ENCODE measurements at places on chromosomes 16 and 17.

DNA sequence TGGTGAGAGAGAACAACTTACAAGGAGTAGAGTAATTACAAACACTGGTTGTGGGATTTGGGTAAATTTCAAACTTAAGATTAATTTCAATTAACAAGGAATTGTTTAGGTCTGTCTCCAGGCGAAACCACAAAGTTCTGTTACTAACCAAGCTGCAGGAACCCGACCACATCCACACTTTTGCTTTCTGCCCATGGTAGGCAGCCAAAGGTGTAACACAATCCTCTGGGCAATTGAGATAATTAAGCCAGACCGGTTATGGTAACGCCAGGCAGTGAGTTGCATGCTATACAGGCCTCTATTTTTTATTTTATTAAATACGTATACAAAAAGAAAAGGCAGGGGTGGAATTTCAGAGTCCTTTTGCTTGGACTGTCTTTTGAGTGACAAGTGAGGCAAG, 12.0 kb downstream of the KCNJ2 start:
- no peak for DNase-seq

DNA sequence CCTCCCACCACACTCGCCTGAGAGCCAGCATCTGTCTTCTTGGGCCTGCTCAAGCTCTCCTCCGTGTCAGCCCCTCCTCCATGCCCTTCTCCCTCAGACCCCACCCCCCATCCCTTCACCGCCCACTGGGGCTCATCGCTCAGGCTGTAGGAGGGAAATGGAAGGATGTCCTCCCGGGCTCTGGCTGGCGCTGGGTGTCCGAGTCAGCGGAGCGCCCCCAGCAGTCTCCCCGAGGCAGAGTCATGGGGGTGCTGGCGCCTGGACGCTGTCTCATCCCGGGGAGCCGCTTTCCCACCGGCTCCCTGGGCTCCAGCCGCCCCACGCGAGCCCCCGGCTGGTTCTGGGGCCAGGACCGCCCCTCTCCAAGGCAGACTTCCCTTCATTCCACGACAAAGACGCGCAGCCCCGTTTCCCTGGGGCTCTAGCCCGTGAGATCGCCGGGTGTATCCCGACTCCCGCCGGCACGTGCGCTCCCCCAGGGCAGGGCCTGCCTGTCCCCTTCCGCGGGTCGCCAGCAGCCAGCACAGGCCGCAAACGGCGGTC, 428 bp upstream of the ANTKMT start:
- peak; percentile 93 for DNase-seq

DNA sequence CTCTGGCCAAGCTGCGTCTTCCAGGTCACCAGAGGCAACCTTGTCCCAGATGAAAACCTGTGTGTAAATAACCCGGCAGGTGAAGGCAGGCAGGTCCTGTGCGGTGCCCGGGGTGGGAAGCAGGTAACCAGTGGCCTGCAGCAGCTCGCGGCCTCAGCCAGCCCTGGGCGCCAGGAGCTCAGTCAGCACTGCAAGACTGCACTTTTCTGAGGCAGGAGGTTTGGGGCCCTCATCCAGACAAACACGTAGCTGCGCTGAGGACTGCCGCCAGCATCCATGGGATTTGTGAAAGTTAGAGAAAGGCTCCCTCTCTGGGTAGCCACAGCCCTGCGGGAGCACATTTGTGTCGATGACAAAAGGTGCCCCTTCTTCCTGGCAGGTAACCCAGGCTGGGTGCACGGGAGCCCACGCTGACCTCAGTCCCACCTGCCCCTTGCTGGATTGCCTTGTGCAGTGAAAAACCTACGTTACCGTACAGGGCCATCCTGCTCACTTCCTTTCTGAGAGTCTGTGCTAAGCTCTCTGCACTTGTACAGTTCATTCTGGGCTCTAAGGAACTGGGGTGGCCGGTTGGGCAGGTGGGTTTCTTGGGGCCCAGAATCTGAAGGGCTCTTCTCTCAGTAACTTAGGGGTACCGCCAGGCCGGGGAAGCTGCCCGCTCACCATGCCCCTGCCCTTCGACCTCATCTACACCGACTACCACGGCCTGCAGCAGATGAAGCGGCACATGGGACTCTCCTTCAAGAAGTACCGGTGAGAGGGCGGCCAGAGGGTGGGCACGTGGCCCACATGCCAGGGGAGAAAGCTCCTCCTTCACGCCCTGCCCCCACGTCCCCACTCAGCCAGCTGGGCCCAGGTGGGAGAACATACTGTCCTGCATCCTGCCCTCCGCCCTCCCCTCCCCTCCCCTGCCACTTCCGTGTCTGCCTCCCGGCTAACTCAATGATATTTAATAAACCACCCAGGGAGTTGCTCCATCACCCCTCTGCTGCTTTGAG, 56.4 kb downstream of the MGAT5B start:
- peak; percentile 31 for DNase-seq

DNA sequence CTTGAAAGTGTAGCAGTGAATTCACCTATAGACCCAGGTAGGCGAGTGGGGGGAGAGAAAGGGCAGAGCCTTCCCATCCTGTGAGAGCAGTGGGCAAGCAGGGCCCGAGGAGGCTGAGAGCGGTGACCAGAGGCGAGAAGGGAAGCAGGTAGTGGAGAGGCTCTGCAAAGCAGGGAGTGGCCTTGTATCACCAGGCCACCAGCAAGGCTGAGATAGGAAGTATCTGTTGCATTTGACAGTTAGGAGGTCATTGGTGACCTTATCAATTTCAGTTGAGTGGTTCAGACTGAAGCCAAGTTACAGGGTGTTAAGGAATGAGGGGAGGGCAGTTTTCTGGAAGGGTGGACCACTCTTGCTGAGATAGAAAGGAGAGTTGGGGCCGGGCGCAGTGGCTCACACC, 10.7 kb upstream of the HSD3B7 start:
- DNase-seq, result no peak

- DNase-seq, result no peak
Measured at GRCh38 chr16:8632675-8633182, 11.2 kb downstream of the METTL22 start.

DNA sequence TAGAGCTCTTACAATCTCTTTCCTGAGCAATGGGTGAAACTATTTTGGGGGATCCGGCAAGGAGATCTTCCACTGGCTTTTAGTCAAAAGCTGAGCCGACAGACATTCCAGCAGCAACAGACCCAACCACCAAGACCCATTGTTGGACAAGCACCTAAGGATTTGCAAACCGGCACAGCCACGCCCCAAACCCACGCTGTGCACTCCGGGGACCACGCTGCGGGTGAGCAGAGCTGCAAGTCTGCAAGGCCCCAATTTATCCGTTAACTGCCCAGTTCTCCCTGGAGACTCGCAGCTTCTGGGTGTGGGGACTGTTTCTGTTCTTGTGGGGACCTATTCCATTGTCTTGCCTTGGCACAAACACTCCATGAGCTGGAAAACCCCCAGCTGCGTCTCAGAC, 45.9 kb downstream of the C16orf95 start:
- DNase-seq, result no peak

GRCh38 chr17:65362826-65363225, 198.6 kb downstream of the AXIN2 start:
- peak; percentile 85 for DNase-seq

- peak; percentile 42 for DNase-seq
Measured at GRCh38 chr17:80649672-80650330, 105.2 kb downstream of the RPTOR start.

- peak; percentile 32 for DNase-seq
Measured at GRCh38 chr16:57092786-57093411, 516 bp downstream of the CPNE2 start.

DNA sequence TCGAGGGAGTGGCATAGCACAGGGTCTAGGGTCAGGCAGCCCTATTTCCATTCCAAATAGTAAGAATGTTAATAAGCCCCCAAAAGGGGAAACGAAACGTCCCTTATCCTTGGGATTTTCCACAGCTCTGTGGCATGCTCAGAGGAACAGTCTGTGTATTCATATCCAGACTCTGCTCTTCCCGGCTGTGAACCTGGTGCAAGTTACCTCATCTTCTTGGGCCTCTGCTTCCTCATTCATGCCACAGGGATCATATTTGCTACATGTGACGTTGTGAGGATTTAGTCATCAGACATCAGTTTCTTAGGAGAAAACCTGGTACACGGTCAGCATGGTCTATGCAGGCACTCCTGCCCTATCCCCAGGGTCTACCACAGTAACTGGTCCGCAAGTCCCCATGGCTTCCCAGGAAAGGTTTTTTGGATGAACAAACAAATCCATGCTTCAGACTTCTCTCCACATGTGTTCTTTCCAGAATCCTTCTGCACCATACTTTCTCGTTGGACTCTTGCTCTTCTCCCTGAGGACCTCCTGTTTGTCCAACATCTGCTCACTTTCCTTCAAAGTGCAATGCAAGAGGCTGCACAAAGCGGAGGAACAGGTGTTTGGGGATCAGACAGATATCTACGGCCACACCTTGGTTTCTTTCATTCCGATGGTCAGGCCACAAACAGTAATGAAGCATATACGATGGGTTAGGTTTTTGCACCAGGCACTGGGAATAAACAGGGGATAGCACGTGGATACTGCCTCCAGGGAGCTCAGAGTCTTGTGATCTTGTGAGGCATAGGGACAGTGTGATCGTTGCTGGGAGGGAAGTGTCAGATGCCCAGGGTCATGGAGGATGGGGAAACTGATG, 17.7 kb downstream of the GLP2R start:
- DNase-seq, result no peak

All from NCI-H146 (cell line).